ENCODE measurements at places on chromosomes 11 and 22.

GRCh38 chr11:74543991-74544390, 48.4 kb upstream of the POLD3 start:
- DNase-seq = no peak

GRCh38 chr11:128575174-128575960, 12.0 kb downstream of the ETS1 start:
- no peak for DNase-seq

- peak; percentile 38 for DNase-seq
Measured at GRCh38 chr22:17086296-17086695, 1.5 kb downstream of the IL17RA start.

GRCh38 chr11:129951201-129951865, 51.3 kb downstream of the PRDM10 start:
- no peak for DNase-seq

- no peak for DNase-seq
Measured at GRCh38 chr11:126636911-126637794, 281.7 kb downstream of the ST3GAL4 start.

DNA sequence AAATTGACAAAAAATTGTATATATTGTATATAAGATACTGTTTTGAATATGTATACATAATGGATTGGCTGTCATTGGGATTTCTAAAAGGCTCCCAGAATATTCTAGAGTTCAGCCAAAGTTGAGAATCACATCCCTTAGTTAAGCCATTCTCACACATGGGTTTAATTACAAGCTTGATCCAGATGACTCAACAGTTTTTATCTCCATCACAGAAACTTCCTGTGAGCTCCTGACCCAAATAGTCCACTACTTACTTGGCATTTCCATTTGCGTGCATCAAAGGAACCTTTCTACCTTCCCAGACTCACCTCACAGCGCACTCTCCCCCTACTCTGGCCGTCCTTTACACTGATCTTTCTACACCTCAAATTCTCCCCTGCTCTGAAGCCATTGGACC, 184.8 kb upstream of the ARHGAP20 start:
- DNase-seq = no peak

DNA sequence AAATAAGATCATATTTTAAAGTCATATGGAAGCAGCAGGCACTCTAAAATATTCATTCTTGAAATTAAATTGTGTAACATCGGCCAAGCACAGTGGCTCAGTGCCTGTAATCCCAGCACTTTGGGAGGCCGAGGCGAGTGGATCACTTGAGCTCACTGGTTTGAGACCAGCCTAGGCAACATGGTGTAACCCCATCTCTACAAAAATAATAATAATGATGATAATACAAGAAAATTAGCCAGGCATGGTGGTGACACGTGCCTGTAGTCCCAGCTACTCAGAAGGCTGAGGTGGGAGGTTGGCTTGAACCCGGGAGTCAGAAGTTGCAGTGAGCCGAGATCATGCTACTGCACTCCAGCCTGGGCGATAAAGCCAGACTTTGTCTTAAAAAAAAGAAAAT, 77.4 kb downstream of the TRIM29 start:
- DNase-seq = no peak

DNA sequence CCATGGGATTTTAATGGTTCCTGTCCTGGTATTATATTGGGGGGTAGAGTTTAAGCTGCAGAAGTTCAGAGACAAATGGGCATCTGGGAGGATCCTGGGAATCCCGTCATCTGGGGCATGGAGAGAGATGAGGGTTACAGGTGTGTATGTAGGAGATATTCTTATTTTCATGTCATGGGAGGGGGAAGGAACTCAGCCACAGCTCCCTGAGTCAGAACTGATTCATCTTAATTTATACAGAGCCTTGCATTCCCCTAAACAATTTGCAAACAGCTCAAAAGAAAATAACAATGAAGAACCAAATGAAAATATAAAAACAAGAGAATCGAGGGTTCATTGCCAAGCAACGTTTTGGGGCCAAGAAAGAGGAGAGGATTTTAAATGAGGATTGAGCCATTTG, 155.9 kb upstream of the TBCEL start:
- DNase-seq = no peak

DNA sequence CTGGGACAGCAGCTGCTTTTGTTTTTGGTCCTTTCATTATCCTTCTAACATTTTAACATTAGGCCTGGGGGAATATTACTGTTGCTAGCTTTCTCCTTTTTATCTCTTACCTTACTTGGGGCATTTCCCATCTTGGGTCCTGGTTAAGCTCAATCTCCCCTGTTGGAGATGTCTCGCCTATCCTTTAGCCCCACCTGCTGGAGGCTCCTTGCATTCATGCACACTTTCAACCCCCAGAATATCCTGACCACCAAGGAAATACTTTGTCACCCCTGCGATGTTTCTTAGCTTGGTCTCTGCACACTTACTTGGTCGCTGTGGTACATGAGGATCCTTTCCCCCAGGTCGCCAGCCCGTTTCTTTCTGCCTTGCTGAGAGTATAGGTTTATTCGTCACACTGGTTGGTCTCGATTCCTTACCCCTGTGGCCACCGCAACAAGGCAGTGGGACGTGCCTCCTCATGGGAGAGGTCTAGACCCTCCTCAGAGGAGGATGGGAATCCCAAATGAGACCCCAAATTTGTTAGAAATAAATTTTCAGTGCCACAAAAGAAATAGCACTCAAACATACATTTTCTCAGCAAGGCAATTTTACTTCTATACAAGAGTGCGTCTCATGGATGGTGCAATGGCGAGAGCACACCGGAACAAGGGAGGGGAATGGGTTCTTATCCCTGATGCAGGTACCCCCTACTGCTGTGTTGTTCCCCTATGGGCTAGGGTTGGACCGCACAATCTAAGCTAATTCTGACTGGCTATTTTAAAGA, 5.4 kb upstream of the TXN2 start:
- no peak for DNase-seq

DNA sequence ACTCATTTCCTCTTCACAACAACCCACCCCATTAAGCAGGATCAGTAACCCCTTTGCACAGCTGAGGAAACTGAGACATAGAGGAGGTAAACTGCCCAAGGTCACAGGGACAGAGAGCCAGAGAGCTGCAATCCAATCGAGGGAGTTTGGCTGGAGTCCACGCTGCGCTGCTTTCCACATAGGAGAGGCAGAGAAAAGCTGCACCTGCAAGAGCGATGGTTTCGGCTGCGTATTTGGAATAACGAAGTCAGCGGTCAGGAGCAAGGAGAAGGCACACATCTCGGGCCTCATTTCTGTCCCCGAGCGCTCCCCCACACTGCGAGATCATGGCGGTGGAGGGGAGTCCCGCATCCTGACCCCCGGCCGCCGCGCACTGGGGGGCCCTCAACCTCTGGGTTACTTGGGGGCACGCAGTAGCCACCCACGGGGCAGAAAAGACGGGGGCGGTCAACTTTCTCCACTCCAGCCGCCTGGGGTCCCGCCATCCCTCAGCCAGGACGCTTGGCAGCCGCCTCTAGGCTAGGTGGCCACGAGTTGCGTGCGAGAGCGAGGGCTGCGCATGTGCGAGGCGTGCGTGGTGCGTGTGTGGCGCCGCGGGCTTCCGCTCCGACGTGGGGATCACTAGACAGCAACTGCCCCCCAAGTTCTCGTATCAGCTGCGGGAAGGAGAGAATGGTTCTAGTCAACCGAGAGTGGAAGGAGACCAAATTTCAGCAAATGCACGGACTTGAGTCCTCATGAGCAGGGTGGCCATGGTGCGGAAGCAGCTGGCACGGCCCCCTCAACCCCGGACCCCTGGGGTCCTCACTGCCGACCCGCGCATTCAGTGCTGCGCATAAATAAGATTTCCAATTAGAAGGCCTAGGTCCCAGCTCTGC, 42.3 kb upstream of the CLDN5 start:
- DNase-seq = no peak

- no peak for DNase-seq
Measured at GRCh38 chr22:28074526-28074925, 155.5 kb upstream of the PITPNB start.

Data from SIG-M5 (cell line).